Amygdala (tissue), 56 donors: ENCODE measurements at places on chromosomes 5 and 9.

- no peak for DNase-seq
Observed at GRCh38 chr5:90997082-90997481, 386.0 kb downstream of the ARRDC3 start.

- DNase-seq: no peak
Observed at GRCh38 chr5:34866989-34867471, 28.1 kb downstream of the TTC23L start.

DNA sequence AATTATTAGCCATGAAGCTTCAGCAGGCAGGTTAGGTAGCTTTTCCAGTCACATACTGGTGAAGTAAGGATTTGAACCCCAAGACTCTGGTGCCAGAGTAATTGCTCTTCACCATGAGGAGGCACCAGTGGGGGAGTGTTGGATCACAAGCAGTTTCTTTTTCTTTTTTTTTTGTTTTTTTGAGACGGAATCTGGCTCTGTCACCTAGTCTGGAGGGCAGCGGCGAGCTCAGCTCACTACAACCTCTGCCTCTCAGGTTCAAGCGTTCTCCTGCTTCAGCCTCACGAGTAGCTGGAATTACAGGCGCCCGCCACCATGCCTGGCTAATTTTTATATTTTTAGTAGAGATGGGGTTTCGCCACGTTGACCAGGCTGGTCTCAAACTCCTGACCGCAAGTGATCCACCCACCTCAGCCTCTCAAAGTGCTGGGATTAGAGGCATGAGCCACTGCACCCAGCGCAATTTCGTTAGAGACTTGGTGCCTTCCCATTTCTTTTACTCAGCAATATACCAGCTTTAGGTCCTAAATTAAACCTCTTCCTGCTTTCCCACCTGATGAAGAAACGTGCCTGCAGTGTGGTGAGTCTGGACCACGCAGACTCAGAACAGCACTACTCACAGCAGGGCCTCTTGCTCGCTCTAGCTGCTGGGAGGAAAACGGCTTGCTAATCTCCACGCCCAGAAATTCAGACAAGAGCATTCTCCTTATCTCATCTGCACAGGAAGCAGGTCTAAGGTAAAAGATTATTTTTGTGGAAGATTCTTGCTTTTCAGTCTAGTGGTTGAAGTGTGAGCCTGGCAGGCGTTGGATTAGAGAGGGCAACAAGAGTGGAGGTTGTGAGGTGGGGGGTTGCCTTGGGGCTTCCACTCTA, at the start of gene S100Z:
Gene S100Z, plus strand, starts transcription at position 596 of the 873 bp plus-strand sequence. CDS start 25,346 bp downstream, outside the sequence.
- no peak for DNase-seq

DNA sequence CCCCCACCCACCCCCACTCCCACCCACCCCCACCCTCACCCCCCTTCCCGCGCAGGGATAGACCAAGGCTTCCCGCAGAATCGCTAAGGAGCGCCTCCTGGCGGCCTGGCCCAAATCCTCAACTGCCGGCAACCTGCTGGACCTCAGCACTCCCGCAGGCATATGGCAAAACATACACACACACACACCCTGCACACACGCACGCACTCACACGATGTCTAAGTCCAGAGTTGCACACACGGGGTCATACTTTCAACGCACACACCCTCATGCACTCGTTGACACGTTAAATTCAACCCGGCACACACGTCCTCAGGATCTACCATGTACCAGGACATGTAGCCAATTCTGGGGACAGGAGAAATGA, 1.7 kb downstream of the CPLX2 start:
- peak; percentile 19 for DNase-seq

- DNase-seq: no peak
Observed at GRCh38 chr5:34734326-34734725, 78.2 kb downstream of the RAI14 start.

DNA sequence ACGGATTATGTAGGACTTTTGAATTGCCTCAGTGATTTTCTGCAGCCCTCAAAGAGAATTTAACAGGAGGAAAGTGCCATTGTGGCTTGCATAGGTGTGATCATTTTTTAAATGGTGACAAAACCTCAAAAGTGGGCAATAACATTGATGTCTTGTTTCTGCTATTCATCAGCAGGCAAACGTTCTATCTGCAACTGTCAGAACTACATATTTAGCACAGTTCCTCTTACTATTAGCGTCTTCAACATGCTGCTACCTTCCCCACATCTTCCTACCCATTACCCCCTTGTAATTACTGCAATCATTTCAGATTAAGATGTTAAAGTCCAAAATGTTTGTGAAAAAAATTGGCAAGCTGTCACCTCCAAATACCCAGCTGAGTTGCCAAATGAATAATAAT, 254.6 kb downstream of the SMARCA2 start:
- DNase-seq: no peak

GRCh38 chr9:121398374-121398773, 28.3 kb upstream of the STOM start:
- no peak for DNase-seq

- no peak for DNase-seq
Observed at GRCh38 chr5:7269591-7270274, 126.2 kb upstream of the ADCY2 start.

- no peak for DNase-seq
Observed at GRCh38 chr5:160500786-160501779, 79.4 kb downstream of the PTTG1 start.

DNA sequence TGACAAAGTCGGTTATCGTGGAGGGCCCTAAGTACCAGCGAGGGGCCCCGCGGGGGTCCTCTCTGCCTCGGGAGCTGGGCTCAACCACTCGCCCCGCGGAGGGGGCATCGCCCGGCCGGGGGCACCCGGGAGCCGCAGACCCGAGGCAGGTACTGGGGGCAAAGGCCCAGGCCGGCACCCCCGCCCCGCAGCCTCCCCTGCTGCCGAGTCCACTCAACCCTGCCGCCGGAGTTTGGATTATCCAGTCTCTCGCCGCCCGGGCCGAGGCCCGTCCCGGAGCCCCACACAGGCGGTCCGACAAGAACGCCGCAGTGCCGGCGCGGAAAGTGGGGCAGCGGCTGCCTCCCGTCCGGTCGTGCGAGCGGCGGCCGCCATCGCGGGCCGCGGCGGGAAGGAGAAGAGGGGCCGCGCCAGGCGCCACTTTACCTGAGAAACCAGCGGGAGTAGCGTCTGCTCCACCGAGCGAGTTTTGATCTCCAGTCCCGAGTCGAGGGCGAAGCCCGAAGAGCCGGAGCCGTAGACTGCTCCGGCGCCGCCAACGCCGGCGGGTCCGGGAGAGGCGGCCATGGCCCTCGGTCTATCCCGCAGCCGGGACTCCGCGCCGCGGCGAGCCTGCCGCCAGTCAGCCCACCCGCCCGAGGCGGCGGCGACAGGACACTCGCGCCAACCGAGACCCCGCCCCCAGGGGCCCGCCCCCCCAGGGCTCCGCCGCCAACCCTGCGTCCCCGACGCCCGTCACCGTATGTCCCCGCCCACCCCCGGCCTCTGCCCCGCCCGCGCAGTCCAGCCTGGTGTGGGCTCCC, at the start of gene CTNNAL1:
Gene CTNNAL1, minus strand, starts transcription at position 624 of the 803 bp plus-strand sequence. Its CDS starts 57 bp downstream, at position 567.
- peak; percentile 86 for DNase-seq

- DNase-seq: no peak
Observed at GRCh38 chr5:100542086-100542485, 6.9 kb downstream of the FAM174A start.

DNA sequence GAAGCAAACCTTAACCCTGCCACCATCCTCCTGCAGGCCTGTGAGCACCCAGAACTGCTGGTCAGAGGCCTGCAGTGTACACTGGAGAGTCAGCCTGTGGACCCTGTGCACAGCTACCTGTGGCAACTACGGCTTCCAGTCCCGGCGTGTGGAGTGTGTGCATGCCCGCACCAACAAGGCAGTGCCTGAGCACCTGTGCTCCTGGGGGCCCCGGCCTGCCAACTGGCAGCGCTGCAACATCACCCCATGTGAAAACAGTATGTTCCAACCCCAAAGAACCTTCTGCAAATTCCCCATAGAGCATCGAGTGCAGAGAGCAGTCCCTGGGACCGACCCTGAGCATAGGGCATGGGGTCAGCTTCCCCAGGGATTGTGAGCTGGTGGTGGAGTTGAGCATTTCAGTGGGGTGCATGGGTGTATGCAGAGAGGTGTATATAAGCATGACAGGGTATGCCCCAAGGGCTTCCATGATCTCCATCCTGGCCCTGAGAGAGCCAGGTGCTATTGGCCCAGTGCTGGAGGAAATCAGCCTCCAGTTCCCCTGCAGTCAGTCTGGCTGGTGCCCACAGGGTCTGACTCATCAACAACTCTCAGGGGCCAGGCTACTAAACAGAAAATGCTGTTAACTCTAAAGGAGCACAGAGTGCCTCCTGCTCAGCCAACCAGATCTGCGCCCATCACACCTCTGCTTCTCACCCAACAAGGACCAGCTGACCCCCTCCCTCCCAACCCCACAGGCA, 126.2 kb downstream of the SAXO1 start:
- DNase-seq: no peak

- DNase-seq: no peak
Observed at GRCh38 chr5:17343675-17344074, 126.2 kb downstream of the BASP1 start.

- DNase-seq: no peak
Observed at GRCh38 chr9:3458806-3459475, 66.9 kb downstream of the RFX3 start.

- DNase-seq: no peak
Observed at GRCh38 chr5:34915856-34916192, 313 bp downstream of the BRIX1 start.

- no peak for DNase-seq
Observed at GRCh38 chr9:21810881-21811280, 8.4 kb downstream of the MTAP start.

DNA sequence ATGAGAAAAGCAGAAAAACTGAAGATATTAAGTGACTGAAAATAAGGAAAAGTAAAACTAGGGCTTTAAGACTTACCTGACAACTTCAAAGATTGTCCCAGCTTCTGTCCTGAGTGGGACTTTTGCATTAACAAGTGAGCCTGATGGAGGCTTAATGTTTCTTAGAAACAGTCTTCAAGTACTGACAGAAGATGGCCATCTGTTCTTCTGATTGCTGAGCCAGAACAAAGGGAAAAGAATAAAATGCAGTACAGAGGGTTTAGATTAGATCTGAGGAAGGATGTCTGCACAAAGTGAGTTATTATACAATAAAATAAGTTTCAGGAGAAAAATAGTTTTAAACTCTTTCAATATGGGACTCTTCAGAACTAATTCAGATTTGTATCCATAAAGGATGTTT, 500.7 kb downstream of the CETN3 start:
- DNase-seq: no peak

DNA sequence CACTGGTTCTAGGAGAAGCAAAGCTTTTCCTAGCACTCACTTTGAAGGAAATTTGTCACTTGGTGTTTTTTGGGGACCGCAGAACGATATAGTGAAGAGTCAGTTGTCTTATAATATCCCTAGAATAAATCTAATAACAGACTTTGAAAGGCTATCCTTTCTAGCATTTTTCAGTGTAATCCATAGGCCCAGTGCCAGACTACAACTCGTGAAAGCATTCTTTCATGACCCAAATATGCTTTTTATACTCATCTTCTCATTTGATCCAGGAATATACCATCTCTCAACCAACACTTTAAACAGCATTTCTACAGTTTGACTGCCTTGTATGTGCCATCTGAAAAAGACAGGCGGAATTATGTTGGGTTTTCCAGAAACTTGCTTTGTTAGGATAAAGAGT, 104.0 kb downstream of the ERCC6L2 start:
- no peak for DNase-seq

DNA sequence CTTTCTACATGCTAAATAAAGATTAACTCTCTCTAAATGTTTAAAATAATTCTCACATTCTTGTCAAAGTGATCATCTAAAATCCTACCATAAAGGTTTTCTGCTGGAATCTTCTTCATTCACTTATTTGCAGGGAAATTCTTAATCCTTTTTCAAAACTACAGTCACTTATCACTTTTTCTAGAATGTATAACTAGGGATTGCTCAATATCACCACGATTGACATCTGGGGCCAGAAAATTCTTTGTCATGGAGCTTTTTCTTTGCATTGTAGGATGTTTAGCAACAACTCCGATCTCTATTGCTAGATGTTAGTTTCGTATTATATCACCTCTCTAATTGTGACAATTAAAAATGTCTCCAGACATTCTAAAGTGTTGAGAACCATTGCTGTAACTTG, 344.9 kb upstream of the PIK3R1 start:
- DNase-seq: no peak

GRCh38 chr9:12394105-12394504, 299.1 kb upstream of the TYRP1 start:
- DNase-seq: no peak

GRCh38 chr9:90793729-90794128, 7.9 kb upstream of the SYK start:
- no peak for DNase-seq

DNA sequence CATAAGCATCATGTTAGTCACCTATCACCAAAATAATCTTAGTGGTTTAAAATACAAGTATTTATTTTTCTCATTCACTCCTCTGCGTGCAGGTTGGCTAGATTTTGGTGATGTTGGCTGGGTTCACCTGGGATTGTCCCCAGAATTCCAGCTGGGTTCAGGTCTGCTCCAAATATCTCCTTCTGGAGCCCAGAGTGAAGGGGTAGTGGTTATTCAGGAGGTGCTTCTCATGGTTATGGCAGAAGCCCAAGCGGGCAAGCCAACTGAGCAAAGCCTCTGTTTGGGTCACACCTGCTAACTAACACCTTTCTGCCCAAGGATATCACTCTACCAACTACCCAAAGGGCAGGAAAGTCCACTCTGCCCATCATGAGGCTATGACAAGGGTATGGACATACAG, 4.7 kb upstream of the SLC25A46 start:
- DNase-seq: no peak

- peak; percentile 30 for DNase-seq
Observed at GRCh38 chr5:147509710-147510651, at the start of gene DPYSL3. TSS of gene DPYSL3 (minus strand) at chr5:147510068. CDS start at chr5:147509858, 210 bp downstream.

GRCh38 chr9:137110147-137110910, 4.2 kb downstream of the DPP7 start:
- no peak for DNase-seq

DNA sequence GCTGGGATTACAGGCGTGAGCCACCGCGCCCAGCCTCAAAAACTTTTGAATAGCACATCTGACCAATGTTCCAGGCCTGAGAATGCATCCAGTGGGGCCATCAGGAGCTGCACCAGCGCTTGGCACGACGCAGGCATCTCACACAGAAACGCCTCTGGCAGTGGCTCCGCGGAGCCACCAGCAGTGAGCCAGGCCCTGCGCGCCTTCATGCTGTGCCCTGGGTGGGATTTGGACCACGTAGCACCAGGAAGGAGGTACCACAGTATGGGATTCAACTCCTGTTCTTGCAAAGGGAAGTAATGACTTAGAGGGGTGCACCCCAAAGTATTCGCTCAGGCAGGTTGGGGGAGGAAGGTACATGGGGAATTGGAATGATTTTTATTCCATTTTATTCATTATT, 3.0 kb downstream of the CCDC187 start:
- no peak for DNase-seq

GRCh38 chr5:18202164-18202563, 567.9 kb downstream of the TAF11L14 start:
- DNase-seq: no peak
